ENCODE measurements at places on chromosomes 6 and 20.

- no peak for DNase-seq
Measured at GRCh38 chr6:164832410-164832809, 477.0 kb downstream of the C6orf118 start.

DNA sequence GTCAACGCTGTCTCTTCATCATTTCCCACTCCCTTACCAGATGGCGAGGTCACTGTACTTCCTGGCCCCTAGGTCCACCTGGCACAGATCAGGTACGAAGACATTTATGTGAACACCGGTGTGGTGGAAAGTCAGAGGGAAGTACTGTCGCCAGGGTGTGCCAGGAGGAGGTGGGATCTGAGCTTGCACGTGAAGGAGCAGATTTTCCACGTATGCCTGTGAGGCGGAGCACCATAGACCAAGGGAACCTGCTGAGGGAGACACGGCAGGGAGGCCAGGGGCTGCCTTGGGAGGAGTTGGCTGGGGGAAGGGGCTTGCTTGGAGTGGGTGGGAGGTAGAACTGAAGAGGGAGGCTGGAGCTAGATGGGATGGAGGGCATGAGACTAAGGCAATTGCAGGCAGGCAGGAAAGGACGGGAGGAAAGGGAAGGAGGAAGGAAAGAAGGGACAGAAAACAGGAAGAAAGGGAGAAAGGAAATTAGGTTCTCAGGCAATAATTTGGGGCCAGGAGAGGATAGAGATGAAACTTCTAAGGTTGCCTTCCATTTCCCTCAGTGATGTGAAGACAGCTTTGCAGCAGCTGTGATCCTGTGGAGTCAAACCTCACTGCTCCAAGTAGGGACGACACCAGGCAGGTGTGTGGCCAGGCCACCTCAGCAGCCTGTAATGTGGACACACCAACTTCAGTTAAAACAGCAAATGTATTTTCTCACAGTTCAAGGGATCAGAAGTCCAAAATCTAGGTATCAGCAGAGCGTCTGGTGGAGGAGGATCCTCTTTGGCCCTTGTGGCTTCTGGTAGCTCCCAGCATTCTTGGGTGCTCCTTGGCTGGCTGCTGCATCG, 46.8 kb downstream of the CHMP4B start:
- no peak for DNase-seq

GRCh38 chr20:50652702-50653294, 38.5 kb downstream of the RIPOR3 start:
- no peak for DNase-seq

- no peak for DNase-seq
Measured at GRCh38 chr6:110859335-110859792, 15.2 kb upstream of the AMD1 start.

GRCh38 chr6:79042799-79043126, 35.3 kb downstream of the PHIP start:
- DNase-seq: no peak

DNA sequence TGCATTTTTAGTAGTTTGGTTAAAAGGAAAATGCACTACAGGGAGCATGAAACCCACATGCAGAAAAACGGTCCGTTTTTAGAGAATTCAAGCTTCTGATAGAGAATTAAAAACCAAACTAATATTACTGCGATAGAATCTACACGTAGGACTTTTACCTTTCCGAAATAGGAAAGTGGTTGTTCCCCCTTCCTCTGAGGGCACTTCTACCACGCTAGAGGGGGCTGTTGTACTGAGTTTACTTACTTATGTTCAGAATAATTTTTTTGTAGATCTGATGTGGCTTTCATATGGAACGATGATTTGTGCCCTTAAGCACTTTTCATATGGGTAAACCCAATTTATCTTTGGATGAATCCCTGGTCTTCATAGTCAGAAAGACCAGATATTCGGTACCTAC, 264.3 kb upstream of the PLN start:
- no peak for DNase-seq

- no peak for DNase-seq
Measured at GRCh38 chr6:81906709-81907204, 154.3 kb upstream of the TENT5A start.

DNA sequence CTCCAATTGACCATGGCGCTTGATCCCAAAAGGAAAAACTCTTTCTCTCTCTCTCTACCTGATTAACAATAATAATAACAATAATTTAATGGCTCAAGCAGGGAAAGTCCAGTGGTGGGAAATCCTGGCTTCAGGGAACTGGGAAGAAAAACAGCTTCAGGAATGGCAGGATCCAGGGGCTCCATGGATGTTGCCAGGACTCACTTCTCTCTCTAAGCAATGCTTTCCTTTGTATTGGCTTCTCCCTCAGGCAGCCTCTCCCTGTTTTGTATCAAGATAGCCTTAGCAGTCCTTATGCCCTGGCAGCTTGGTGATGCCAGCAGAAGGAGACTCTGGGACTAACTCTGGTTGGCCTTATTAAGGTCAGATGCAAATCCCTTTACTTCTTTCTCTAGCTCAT, 13.5 kb upstream of the PTGIS start:
- DNase-seq: no peak

DNA sequence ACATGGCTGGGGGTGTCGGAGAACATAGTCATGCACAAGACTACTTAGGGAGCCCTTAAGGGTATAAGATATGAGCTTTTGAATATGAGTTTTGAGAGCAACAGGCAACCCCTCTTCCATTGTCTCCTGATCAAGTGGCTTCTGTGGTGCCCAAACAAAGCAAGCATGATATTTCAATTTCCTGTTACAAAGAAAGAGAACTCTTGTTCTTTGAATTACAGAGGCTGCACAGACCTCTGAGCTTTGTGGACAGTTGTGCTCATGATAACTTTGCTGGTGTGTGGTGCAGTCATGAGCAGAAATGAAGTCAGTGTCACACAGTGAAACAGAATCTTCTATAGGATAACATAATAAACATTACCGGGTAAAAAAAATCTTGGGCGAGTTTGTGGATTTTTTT, 66.8 kb upstream of the THEMIS start:
- DNase-seq: no peak

GRCh38 chr6:142760152-142760551, 184.8 kb downstream of the HIVEP2 start:
- no peak for DNase-seq

DNA sequence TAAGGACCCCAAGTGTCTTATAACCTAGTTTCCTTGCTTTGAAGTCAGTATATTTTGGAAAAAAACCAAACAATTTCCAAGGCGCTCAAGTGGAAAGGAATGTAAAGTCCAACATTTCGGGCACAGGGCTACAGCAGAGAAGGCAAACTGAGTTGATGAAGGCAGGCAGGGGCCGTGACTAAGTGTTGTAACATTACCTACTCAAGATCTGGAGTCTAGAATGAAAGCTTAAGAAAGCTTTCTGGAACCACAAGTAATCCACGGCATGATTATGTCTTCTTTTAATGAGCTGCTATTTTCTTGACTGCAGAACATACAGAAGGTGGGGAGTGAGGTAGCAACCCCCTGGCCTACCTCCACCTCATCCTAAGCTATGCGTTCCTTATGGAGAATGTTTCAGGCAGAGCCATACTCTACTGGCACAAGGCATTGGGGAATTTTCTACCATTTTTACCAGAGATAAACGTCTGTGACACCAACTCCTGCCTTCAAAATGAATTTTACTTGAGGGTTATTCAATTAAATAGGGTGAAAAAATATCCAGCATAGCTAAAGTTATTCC, 4.3 kb downstream of the PPP1R10 start:
- no peak for DNase-seq

GRCh38 chr20:38604873-38605303, 3.3 kb downstream of the ARHGAP40 start:
- no peak for DNase-seq

- DNase-seq: no peak
Measured at GRCh38 chr6:5663259-5663658, 343.5 kb downstream of the NRN1 start.

GRCh38 chr20:64192406-64192805, 28.2 kb downstream of the MYT1 start:
- no peak for DNase-seq

GRCh38 chr20:54231036-54231435, 23.1 kb downstream of the PFDN4 start:
- no peak for DNase-seq

DNA sequence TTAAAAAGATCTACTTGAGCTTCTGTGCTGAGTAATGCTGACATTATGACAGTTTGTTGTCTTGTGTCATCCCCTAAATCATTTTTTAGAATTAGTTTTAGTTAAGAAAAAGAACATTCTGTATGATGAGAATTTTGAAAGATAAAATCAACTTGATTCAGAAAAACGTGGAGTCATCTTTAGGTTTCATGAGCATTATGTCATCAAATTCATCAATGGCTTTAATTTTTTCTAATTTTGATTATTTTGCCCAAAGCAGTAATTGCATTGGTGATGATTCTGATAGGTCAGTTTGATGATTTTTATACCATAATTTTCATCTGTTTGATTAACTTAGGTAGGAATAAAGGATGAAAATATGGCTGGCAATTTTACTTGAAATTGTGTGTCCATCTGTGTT, 26.6 kb upstream of the ADGRF4 start:
- no peak for DNase-seq

DNA sequence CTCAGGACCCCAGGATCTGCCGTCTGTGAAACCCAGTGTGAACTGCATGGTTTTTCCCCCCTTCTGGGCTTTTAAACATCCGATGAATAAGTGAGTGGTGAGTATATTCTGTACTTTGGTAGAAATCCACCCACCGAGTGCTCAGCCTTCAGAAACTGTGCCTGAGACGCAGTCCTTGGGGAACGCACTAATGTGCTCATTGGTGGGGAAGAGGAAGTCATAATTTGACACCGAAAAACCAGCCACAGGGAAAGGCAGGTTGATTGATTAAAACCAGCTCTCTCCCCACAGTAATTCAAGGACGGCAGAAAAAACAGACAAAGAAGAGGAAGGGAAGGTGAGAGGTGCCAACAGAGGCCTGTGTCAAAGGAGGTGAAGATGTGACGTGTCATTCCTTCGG, 21.7 kb downstream of the EDN3 start:
- DNase-seq: no peak

DNA sequence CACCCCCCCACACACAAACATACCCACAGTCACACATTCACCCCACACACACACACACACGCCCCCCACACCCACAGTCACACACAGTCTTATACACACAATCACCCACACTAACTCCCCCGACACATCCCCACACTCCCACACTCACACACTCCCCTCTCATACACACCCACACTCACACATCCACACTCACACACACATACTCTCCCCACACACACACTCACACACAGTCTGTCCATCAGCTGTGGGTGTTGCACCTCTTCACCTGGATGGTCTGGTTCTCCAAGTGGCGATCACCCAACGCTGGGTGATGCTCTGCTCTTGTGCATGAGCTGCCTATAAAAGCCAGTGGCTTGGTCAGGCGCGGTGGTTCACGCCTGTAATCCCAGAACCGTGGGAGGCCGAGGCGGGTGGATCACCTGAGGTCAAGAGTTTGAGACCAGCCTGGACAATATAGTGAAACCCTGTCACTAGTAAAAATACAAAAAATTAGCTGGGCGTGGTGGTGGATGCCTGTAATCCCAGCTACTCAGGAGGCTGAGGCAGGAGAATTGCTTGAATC, 158.9 kb downstream of the SMOC2 start:
- DNase-seq: no peak

- DNase-seq: no peak
Measured at GRCh38 chr6:109739686-109740085, 48.6 kb downstream of the FIG4 start.

DNA sequence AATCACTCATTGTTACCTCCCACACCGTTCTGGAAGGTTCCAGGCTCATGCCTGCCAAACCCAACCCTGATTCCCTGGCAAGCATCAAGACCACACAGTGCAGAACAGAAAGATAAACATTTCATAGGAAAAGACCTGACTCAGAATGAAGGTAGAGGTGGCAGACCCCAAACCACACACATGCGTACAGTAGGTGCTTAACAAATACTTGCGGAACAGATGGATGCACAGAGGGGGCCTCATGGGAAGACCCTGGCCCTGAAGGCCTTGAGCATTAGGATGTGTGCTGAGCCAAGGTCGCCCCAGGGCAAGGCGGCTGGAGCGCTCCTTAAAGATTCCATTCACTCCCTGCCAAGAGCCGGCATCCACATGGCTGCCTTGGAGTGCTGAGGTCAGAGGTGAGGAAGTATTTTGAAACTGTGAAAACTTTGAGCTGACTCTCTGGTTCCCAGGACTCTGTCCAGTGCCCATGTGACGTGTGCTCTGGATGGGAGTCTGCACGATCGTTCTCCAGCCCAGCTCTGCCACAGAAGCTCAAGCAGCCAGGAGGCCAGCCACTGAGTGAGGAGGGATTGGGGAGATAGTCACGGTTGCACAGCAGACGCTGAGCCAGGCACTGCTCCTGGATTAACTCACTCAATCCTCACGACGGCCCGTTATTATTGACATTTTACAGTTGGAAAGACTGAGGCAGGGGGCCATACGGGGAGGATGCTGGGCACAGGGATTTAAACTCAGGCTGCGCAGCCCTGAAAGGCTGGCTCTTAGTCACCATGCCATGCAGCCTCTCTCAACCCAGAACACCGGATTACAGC, 65.5 kb upstream of the AFDN start:
- no peak for DNase-seq

DNA sequence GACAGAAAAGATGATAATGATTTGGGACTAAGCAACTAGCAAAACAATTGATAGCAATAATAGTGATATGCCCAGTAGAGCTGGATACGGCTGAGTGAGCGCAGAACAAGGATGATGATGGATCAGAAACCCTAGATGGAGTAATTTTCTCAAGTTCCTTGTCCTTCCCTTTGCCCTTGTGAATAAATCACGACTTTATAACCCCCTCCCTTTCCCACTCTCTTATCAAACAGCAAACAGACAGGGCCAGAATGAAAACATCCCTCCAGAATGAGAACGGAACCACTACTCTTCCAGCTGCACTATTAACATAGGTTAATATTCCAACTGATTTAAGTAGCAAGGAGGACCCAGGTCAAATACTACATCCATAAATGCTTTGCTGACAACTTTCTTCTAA, 1.3 kb upstream of the MTFR2 start:
- no peak for DNase-seq

- no peak for DNase-seq
Measured at GRCh38 chr20:61118429-61119224, 133.4 kb upstream of the CDH4 start.
